ENCODE measurements at places on chromosomes 3 and 15.
A peak's percentile ranks its signal among the peaks of the same experiment; 100 is the strongest.

GRCh38 chr15:31382713-31383045, 56.0 kb downstream of the KLF13 start:
- DNase-seq: no peak

DNA sequence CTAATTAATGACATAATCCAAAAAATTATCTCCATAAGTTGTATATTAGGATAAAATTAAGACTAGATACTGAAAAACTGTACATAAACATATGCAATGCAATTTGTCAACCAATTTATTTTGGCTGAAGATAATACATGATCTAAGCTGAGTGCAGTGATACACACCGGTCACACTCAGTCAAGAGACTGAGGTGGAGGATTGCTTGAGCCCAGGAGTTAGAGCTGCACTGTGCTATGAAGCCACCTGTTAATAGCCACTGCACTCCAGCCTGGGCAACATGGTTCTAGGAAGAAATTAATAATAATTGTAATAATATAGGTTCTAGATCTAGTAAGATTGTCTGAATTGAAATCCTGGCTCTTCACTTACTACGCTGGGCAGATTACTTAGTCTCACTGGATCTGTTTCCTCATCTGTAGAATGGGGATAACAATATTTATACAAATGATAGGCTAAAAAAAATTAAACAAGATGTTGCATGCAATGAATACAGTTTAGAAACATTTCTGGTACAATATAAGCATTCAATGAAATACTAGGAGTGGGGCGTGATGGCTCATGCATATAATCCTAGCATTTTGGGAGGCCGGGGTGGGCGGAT, 15.8 kb downstream of the SLC4A7 start:
- no peak for DNase-seq

DNA sequence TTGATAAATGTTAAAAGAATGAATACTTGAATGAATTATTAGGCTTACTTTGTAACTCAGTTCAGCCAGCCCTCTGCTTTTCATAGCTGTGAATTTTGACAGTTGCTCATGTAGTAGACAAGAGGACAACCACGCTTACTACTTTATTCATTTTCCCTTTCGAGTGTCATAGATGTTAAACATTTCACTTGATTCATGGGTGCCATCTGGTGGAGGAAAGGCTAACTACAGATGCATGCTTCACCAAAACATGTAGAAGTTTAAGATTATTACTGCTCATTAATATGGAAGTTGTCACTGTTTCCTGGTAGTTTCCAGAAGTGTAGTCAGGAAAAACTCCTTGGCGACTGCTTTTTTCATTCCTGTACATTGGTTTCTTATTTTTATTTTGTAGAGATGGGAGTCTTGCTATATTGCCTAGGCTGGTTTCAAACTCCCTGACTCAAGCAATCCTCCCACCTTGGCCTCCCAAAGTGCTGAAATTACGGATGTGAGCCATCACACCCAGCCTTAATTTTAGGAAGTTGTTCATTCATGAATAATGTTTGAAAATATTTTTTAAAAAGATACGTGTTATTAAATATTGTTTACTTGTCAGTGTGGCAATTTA, 163.2 kb downstream of the B3GALNT1 start:
- peak; percentile 59 for DNase-seq

DNA sequence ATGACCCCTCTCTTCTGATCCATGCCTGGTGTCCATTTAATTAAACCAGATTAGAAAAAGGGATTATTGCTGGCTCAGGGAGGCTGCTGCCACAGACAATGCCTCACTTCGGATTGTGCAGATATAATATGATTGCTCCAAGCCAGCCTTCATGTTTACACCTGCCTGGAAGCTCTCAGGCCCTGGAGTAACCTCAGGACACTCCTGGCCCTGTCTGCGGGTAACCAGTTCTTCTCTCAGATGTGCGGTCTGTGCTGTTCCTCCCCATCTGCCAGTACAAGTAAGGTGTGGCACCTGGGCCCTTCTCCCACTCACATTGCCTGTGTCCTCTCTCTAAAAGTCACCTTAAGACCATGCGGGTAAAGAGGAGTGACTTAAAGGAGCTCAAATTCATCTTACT, 8.8 kb upstream of the GOLGA8J start:
- no peak for DNase-seq

- DNase-seq: no peak
Measured at GRCh38 chr15:96130734-96131133, 199.8 kb upstream of the NR2F2 start.

DNA sequence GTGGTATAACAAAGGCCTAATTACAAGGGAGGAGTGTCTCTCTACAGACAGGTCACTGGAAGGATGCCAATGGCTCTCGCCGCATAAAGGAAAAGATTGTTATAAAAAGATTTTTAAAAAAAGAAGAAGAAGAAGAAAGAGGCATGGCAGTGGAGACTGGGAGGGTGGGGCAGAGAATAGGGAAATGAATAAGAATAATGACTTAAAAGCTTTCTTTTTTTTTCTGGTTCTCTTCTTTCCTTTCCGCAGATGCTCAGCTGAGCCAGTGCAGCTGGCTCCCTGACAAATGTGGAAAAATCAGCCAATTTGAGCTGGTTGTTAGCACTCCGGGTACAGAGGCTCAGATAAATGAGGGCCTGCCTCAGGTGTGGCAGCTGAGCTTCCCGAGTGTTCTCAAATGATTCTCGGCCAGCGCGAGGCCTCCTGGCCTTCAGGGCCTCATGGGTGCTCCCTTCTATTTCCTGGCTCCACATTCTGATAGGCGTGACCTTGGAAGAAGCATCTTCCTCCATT, 234.1 kb downstream of the RORA start:
- no peak for DNase-seq

DNA sequence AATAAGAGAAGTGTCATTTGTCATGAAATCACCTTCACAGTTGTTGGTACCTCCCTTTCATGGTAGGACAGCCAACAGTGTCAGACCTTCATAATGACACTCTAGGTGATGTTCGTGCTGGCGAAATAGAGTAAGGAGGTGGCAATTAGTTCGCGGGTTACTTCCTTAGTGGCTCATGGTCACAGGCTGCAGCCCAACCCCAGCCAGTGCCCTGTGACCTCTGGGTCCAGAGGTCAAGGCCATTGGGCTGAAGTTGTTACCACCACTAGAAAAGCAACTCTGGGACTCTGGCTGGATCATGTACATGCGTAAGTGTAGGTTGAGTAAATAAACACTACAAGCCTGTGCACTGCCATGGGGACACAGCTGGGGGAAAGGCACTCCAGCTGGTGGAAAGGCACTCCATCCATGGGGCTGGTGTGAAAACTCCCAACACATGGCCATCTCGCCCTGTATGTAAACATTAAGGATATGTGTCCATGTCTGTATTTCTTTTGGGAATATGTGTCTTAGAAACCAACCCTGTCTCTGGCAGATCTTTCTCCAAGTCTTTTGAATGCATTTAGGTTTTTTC, 106.7 kb downstream of the RYK start:
- DNase-seq: no peak

DNA sequence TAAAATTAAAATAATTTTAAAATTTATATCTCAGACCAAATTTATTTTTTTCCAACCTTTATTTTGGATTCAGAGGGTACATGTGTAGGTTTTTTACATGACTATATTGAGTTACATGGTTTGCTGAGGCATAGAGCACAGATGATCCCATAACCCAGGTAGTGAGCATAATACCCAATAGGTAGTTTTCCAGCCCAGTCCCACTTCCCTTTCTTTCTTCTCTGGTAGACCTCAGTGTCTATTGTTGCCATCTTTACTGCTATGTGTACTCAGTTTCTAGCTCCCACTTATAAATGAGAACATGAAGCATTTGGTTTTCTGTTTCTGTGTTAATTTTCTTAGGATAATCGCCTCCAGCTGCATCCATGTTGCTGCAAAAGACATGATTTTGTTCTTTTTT, 338.1 kb downstream of the EFHB start:
- no peak for DNase-seq

DNA sequence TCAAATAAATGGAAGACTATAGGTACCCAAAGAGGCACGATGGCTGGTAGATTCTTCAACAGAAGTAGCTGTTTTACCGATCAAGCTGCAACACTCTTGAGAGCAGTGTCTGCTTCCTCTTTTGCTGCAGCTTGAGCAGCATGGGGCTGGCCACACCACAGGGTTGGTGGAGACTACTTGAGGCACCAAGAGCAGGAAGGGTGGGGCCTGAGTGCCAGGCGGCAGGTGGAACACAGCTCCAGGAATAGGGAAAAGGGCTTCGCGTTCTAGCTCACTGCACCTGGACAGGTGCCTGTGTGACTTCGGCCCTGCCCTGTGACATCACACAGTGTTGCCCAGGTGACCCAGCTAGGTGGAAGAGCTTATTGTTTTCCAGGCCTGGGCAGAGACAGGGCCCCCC, at the start of gene CCDC33:
TSS of gene CCDC33 (plus strand) at position 365 of the 400 bp plus-strand sequence. CDS start 394 bp downstream, outside the sequence.
- DNase-seq: no peak

DNA sequence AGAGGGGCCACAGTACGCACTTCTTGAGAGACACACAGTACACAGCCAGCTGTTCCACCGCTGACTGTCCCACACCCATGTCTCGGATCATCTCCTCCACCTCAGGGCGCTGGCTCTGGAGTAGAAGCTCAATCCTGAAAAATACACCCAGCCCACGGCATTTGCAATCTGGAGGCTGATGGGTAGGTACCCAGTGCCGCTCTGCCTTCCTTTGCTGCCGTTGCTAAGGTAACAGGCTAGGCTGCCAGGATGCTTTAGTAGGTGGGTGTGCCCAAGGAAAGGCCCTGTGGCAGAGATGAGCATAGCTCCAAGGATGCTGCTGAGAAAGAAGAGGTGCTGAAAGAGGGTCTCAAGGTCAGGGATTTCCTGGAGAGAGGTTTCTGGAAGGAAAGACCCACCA, 14.6 kb downstream of the TRAIP start:
- no peak for DNase-seq

- no peak for DNase-seq
Measured at GRCh38 chr15:72420576-72420975, 22.5 kb downstream of the TMEM202 start.

DNA sequence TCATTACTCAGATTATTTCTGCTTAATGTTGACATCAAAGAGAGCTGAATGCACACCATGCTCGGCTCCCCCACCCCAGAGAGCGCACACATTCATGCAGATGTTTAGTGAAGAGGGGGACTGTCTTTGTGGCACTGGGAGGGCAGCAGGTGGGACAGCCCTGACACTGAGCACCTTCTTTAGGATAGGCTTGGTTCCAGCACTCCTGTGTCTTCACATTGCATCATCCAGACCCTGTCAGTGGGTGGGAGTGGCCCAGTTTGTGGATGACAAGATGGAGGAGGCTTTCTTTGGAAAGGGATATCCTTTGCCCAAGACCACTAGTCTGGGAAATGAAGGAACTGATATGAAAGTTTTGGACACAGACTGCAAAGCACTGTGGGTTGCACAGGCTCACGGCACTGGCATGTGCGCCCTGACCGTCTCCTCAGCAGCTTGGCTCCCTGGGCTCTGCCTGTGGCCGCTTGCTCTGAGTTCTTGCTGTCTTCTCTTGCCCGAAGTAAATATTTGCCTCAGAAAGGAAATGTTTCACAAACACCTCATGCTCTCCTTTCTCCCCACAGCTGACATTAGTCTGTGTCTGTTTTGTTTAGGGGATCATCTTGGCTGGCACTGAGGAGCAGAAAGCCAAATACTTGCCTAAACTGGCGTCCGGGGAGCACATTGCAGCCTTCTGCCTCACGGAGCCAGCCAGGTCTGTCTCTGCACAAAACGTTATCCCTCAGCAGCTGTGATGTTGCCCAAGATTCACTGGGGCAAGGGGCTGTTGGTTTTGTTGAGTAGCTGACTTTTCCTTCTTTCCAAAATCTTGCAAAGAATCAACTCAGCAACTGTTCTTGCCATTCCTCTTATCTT, 16.6 kb downstream of the ACAD9 start:
- DNase-seq: no peak

DNA sequence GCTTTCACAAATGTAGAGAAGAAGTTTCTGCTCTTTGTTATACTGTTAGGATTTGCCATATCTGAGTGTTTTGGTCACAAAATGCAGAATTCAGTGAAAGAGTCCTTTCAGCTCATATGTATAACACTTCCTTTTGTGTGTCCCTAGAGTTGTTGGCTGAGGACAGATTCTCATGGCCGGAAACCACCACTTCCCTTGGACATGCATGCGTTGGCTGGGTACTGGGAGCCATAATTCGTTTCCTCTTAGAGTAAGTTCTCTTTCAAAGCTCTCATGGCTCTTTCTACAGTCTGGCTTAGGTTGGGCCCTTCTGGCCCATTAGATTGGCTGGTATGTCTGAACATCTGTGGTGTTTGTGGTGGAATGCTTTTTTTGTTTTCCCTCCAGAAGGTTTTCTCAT, 298.5 kb downstream of the DIPK2A start:
- no peak for DNase-seq

DNA sequence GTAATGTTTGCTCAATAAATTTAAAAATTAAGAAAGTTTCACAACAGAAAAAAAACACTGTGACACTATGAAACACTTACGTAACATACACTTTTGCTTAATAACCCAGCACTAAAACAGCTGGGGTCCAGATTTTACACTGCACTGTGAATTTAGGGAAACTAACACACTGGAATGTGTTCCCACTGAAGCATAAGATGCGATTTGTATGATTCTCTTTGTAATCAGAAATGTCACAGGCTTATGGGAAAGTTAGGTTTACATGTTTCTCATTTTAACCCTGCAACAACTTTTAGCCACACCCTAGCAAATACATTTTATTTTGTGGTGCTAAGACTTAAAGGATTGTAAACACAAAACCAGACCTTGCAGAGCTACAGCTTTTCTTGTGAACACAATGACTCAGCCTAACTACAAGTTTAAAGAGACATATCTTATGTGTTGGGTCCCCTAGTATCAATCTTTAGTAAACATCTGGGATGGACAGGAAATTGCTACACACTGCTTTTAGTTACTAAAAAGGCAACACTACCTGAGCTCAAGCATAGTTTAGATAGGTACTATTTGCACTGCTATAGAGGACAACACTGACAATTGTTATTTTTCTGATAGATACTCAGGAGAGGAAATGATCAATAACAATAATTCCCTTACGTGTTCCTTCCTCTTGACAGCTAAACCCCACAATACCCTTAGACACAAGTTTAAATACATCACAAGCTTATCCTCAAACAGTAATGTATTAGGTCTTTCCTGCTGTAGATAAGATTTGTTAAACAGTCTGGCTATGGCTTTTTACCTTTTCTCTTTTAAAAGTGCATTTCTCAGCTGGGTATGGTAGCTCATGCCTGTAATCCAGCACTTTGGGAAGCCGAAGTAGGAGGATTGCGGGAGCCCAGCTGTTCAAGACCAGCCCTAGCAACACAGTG, 3.8 kb downstream of the PLD1 start:
- no peak for DNase-seq

- DNase-seq: no peak
Measured at GRCh38 chr3:181860235-181860634, 148.5 kb downstream of the SOX2 start.

- DNase-seq: no peak
Measured at GRCh38 chr15:91561371-91562100, 292.0 kb upstream of the SLCO3A1 start.

DNA sequence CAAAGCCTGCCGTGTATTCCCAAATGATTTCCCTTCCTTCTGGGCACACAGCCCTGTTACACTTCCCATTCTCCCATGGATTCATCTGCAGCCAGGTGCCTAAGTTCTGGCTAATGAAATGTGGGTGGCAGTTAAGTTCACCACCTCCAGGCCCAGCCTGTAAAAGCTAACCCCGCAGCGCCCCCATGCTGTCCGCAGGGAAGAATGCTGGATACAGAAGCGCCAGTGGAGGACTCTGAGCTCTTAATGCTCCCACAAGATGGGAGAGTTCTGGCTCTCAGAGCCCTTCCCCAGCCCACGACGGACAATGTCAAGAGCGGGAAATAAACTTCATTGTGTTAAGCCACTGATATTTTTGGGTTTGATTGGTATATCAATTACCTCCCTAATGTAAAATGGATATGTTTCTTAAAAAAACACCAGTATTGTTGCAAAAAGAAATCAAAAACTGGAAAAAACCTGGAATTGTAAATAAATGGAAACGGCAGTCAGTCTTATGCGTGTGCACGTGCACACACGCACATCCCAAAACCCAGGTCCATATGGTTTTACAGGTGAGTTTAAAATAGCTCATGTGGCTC, 37.7 kb upstream of the FGD5 start:
- no peak for DNase-seq
